ENCODE measurements at places on chromosomes 13 and 19. TPM values are rescaled to one million over a fixed set of nuclear protein-coding genes. Genes with fewer than 3 reads are reported as not detected.

Gene DCAF15
- total RNA-seq: 19.0 TPM

DNA sequence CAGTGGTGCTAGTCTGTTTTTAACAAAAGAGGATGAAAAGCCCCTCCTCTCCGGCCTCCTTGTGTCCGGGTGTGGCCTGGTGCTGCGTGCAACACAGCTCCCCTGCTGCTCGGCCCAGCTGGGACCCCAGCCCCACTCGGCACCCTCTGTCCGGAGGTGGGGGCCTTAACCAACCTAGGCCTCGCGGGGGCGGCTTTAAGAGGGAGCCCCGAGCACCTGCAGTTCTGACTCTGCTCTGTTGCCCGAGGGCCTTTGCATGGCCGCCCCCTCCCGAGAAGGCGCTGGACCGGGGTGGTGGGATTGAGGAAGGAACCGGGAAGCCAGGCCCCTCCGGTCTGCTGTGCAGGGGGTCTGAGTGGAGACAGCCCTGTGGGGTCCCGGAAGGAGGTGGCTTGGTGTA, 5.7 kb upstream of the GRIN3B start:
- H3K27me3 ChIP-seq: peaks cover 2% of the 10 kb centered on the region
- no peak for DNase-seq
- no peak overlapping the region for H3K27ac ChIP-seq
- H3K36me3 ChIP-seq: no peaks in the 10 kb centered on the region
- no peaks in the 10 kb centered on the region for H3K4me1 ChIP-seq

GRCh38 chr19:1671716-1672037, 19.3 kb upstream of the TCF3 start:
- H3K27me3 ChIP-seq: peaks cover 17% of the 10 kb centered on the region
- no peak overlapping the region for H3K4me3 ChIP-seq
- H3K4me1 ChIP-seq: peaks cover 7% of the 10 kb centered on the region
- no peaks in the 10 kb centered on the region for H3K36me3 ChIP-seq

GRCh38 chr19:5165697-5166019, 175.0 kb downstream of the PTPRS start:
- no peak overlapping the region for H3K4me3 ChIP-seq
- H3K27ac ChIP-seq: no peak overlapping the region
- no peaks in the 10 kb centered on the region for H3K4me1 ChIP-seq
- H3K36me3 ChIP-seq: no peaks in the 10 kb centered on the region

GRCh38 chr19:13334801-13335481, 171.3 kb downstream of the CACNA1A start:
- H3K4me1 ChIP-seq: no peaks in the 10 kb centered on the region
- DNase-seq: no peak
- no peak overlapping the region for H3K27ac ChIP-seq
- H3K36me3 ChIP-seq: no peaks in the 10 kb centered on the region
